SW 1271 (cell line): ENCODE measurements at places on chromosomes 16 and 17.

DNA sequence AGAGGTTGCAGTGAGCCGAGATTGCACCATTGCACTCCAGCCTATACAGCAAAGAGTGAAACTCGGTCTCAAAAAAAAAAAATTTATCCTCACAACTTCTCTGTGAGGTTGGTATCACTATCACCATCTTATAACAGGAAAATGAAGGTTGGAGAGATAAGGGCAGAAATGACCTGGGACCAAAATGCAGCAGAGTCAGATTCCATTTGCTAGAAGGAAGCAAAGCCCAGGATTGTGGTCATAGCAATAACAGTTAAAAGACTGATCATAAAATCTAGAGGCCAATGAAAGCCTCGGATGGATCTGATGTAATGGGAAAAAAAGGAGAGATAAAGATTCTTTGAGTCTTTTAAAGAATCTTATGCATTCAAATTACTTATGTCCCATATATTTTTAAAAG lies 69.6 kb upstream of the TEKT1 start:
- no peak for DNase-seq

DNA sequence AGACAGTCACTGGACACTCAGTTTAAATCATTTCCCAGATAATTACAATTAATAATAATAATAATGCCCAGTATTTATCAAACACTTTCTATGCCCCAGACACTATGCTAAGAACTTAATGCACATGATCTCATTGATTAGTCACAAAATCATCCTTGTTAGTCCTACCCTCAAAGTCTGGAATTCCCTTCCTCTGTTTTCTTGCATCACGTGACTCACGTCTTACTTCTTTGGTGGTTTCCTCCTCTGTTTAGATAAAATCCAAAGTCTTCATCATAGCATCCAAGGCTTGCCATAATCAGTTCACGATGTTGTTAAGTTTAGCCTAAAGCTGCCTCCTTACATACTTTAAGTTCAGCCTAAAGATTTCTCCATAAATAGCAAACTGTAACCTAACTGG lies 471.9 kb downstream of the PMP22 start:
- no peak for DNase-seq

GRCh38 chr17:51647067-51647466 lies 386.7 kb downstream of the UTP18 start:
- DNase-seq: no peak

DNA sequence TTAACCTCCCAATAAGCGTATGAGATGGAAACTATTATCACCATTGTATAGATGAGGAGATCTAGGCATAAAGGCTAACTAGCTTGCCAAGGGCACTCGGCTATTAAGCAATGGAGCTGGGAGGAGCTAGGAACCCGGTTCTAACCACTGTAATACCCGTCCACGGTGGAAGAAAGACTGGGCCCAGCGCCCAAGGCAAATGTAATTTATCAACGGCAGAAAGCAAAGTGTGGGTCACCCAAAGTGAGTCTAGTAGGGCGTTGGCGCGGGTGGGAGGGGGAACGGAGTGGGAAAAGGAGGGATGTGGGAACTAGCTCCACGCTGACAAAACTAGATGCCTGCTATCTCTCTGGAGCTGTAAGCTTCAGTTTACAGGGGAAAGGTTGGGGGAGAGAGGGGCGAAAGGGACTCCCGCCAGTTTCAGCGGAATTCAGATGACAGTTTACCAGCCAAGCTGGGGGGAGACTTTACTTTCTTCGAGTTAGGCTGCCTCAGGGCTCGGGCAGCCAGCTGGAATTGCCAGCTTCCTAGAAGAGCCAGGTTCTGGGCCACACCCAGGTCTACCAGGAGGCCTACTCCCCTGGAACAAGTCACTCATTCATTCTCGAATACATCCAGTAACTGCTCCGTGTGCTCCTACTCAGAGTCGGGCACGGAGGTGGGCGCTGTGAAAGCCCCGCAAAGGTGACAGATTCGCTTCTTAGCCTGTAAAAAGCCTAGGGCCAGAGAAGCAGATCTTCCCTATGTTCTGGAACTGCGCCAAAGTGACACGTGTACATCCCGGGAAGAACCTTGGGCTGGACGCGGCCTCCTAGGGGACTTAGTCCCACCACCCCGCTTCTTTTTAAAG lies 837 bp downstream of the LRRC59 start:
- DNase-seq: peak; percentile 13

- no peak for DNase-seq
Measured at GRCh38 chr16:53061256-53061655, 6.5 kb downstream of the CHD9 start.

- no peak for DNase-seq
Measured at GRCh38 chr17:57881143-57881542, 31.3 kb upstream of the MRPS23 start.

DNA sequence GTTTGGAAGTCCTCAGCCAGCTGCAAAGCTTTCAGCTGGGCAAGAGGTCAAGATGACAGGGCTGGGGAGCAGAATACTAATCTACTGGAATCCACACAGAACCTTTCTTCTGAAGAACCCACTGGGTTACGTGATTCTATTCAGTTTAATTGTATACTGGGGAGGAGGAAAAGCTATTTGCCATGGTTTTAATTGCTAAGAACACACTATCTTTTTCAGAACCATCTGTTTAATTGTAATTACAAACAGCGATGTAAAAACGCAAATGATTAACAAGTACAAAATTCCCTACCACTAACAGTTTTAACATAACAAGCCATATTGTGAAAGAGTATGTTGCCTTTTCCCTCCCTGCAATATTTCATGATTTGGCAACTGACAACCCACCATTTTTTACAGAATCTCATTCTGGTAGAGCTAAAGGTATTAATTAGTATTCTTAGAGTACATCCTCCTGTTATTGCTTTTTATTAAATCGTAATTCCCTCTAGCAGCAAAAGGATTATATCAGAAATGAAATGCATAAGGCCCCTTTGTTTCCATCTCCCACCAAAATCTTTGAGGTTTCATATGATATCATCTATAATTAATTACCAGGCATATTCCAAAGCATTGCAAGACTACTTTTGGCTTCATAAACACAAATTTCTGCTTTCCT lies 12.1 kb downstream of the HYDIN start:
- DNase-seq: no peak

DNA sequence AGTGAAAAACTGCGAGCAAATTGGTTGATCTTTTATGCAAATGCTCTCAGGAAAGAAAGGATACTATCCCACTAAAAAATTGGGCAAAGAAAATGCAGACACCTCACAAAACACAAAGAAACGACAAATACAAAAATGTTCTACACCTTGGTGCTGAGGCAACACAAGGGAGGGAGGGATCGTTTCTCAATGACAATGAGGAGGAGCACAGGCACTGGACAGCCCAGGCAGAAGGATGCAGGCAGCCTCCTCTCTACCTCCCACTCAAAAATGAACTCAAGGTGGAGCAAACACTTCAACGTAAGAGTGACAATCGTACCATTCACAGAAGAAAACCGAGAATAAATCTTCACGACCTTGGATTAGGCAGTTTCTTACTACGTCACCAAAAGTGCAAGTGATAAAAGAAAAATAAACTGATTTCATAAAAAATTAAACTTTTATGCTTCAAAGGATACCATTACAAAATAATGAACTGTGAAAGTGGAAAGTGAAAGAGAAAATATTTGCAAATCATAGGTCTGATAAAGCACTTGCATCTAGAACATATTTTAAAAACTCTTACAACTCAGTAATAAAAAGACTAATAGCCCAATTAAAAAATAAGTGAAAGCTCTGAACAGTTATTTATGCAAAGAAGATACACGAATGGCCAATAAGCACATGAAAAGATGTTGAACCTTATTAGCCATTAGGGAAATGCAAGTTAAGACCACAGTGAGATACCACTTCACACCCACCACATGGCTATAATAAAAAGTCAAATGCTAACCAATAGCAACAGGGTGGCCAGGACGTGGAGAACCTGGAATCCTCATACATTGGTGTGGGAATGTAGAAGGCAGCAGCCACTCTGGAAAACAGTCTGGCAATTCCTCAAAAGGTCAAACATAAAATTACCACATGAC lies 80.8 kb upstream of the TRAP1 start:
- no peak for DNase-seq

DNA sequence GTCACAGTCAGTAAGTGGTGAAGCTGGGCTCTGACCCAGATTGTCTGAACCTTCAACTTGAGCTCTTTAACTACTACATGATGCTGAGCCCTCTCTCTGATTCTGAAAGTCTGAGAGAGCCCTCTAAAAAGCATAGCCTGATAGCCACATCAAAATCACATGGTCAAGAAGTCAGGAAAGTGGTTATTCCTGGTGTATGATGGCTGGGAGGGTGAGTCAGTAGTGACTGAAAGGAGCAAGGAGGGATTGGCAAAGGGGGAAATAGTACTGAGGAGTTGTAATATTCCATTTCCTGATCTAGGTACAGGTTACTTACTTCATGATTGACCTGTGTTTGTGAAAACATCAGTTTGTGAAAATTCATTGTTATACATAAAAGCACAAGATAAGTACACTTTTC lies 89.1 kb downstream of the SSH2 start:
- no peak for DNase-seq

DNA sequence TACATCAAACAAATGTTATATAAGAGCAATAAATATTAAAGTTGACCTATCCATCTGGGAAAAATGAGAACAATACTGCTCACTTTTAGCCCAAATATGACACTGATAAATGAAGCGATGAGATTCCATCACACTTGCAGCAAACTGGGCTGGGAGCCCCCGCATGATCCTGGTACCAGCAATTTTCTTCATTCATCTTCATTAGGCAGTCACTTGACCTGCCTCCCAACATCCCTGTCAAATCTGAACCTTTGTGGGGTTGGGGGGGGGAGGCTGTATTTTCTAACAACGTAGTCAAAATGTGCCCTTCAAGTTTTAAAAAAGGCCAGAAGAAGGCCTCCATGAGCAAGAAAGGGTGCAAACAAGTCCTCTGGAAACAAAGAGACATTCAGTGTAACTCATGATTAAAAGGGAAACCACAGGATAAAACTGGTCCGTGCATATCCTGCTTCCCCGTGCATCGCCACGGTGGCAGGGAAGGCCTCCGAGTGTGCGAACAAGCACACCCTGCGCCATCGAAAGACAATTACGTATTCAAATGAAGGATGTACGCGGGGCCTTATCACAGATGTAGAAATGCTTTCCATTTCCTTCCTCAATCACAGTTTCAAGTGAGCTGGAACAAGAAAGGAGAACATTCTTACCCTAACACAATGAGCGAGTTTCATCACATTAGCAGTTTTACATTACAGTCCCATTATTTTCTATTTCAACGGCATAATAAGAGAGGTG lies 48.4 kb downstream of the TOX3 start:
- no peak for DNase-seq

GRCh38 chr17:40373324-40373723 lies 8.8 kb upstream of the GJD3 start:
- no peak for DNase-seq

DNA sequence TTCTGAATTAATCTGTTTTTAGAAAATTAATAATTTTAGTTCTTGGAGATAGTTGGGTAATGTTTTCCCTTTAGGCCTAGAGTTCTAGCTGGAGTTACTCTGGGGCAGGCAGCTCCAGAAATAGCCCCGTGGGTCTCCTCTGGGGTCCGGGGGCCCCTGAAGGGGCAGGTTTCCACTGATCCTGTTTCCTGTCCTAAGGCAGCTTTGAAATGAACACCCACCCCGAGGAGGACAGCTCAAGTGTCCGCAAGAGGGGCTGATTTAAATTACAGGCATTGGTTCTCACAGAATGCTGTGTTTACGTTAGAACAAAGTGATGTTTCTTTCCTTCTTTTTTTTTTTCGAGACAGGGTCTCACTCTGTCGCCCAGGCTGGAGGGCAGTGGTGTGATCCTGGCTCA lies 23.8 kb downstream of the EEF2K start:
- DNase-seq: no peak

DNA sequence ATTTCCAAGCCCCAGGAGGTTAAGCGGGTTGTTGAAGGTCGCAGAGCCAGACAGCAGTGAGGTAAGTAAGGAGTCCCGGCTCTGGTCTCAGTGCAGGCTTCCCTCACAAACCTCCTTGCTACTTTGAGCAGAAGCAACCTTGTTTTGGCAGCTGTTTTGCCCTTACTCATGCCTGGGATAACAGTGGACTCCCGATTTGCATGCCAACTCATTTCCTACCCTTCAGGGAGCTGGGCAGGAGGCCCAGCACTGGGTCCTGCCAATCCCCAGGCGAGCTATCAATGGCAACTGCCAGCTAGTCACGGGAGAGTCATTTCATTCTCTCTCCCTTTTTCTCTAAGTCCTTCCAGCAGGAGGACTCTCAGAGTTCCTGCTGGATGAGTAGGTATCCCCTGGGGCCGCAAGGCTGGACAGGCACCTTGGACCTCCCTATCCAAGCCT lies 72.0 kb upstream of the KSR1 start:
- DNase-seq: peak; percentile 92

GRCh38 chr17:61700252-61700651 lies 109.2 kb upstream of the NACA2 start:
- DNase-seq: no peak

GRCh38 chr17:78817123-78817522 lies 23.5 kb downstream of the USP36 start:
- DNase-seq: no peak

DNA sequence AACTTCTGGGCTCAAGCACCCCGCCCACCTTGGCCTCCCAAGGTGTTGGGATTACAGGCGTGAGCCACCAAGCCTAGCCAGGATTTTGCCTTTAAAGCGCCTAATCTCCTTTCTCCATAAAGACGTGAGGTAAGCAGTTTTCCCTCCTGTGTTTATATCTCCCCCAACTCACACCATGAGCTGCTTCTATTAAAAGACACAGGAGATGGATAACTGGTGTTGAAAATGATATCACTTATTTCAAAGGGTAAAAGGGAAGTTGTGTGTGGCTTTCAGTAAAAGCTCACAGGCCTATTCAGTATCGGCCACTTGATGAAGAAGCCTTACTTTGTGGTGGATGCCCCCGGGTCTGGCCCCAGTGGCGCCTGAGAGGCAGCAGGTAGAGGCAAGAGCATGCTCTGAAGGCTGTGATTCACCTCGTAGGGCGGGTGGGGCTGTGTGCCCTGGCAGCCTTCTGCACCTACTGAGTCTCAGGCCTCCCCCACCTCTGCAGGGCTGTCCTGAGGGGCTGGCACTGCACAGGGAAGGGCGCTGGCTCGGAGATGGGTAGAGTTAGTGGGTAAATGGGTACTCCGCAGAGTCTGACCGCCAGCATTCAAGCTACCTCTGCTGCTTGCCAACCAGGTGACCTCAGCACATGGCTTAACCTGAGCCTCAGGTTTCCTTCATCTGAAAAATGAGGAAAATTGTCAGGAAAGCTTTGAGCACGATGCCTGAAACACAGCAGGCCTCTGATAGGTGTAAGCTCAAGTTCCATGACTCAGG lies 146.8 kb downstream of the CLEC16A start:
- no peak for DNase-seq

DNA sequence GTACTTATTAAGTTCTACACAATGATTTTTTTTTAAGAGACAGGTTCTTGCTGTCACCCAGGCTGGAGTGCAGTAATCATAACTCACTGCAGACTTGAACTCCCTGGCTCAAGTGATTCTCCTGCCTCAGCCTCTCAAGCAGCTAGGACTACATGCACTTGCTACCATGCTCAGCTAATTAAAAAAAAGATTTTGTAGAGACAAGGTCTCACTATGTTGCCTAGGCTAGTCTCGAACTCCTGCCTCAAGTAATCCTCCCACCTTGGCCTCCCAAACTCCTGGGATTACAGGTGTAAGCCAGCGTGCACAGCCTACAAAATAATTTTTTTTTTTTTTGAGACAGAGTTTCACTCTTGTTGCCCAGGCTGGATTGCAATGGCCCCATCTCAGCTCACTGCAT lies 22.2 kb downstream of the USP32 start:
- no peak for DNase-seq

- no peak for DNase-seq
Measured at GRCh38 chr17:77845541-77846225, 112.8 kb upstream of the TNRC6C start.

- DNase-seq: no peak
Measured at GRCh38 chr16:11625769-11626168, 39.0 kb upstream of the LITAF start.

- no peak for DNase-seq
Measured at GRCh38 chr17:77303620-77304019, 162.9 kb downstream of the SEC14L1 start.
